Parietal lobe (tissue), 2 donors: ENCODE measurements at places on chromosomes 1 and 21. TPM values are rescaled to one million over a fixed set of nuclear protein-coding genes. Genes with fewer than 3 reads are reported as not detected.

CCDC30 gene
- total RNA-seq, result 23.5 TPM

KRTAP12-2 gene
- not detected for total RNA-seq

NMNAT2 gene
- total RNA-seq, result 73.2 TPM

PADI2 gene
- total RNA-seq, result 1.6 TPM

SPRR3 gene
- not detected for total RNA-seq

KAZN gene
- 50.4 TPM for total RNA-seq

BTBD19 gene
- total RNA-seq, result 1.3 TPM

RAB13 gene
- total RNA-seq, result 6.9 TPM

KLHL12 gene
- 35.1 TPM for total RNA-seq

CD34 gene
- 2.5 TPM for total RNA-seq

OR2L13 gene
- total RNA-seq, result 1.9 TPM

GUCA2A gene
- total RNA-seq, result not detected

SMIM1 gene
- total RNA-seq, result 2.5 TPM

F13B gene
- not detected for total RNA-seq

FAM131C gene
- total RNA-seq, result 1.9 TPM

C4BPA gene
- total RNA-seq, result not detected

MYBPH gene
- not detected for total RNA-seq

CYP4A22 gene
- total RNA-seq, result not detected

LAMB3 gene
- total RNA-seq, result 1.3 TPM

TYW3 gene
- 8.5 TPM for total RNA-seq

PDC gene
- total RNA-seq, result not detected

FAM78B gene
- total RNA-seq, result 16.3 TPM

HES2 gene
- total RNA-seq, result not detected

TLCD4 gene
- total RNA-seq, result 7.8 TPM

PTPRF gene
- total RNA-seq, result 73.2 TPM

REG4 gene
- not detected for total RNA-seq

EXOC8 gene
- total RNA-seq, result 33.2 TPM

GPR37L1 gene
- total RNA-seq, result 0.63 TPM

CLCA1 gene
- total RNA-seq, result not detected

CAPN8 gene
- not detected for total RNA-seq

C1QTNF12 gene
- total RNA-seq, result not detected

NBPF1 gene
- total RNA-seq, result 163 TPM

IL22RA1 gene
- not detected for total RNA-seq

SEC16B gene
- 1.3 TPM for total RNA-seq

OR10J4 gene
- total RNA-seq, result not detected

PALMD gene
- total RNA-seq, result 49.1 TPM

MX2 gene
- 0.31 TPM for total RNA-seq

RBM15 gene
- total RNA-seq, result 74.5 TPM

RAB25 gene
- total RNA-seq, result not detected

OR2M3 gene
- total RNA-seq, result 0.63 TPM

ERG gene
- total RNA-seq, result 2.5 TPM

OR2T33 gene
- not detected for total RNA-seq

TFF1 gene
- total RNA-seq, result not detected

NTRK1 gene
- total RNA-seq, result 0.31 TPM

CNKSR1 gene
- 7.2 TPM for total RNA-seq

PTAFR gene
- total RNA-seq, result 1.6 TPM

GBP2 gene
- not detected for total RNA-seq

PYHIN1 gene
- not detected for total RNA-seq

TNN gene
- 0.31 TPM for total RNA-seq

GJA9 gene
- not detected for total RNA-seq

WDR64 gene
- total RNA-seq, result not detected

TTC24 gene
- not detected for total RNA-seq

GJB3 gene
- total RNA-seq, result not detected

INKA2 gene
- total RNA-seq, result 2.8 TPM

DNAJC6 gene
- total RNA-seq, result 130 TPM

LAX1 gene
- total RNA-seq, result not detected

ADIPOR1 gene
- total RNA-seq, result 39.1 TPM

FOXD3 gene
- total RNA-seq, result not detected

C1orf94 gene
- 1.3 TPM for total RNA-seq
